Astrocyte (in vitro differentiated cells and primary cell): ENCODE measurements at places on chromosomes 11 and 22.

GRCh38 chr11:65778431-65778900, 2.3 kb downstream of the AP5B1 start:
- DNase-seq: no peak

- no peak for DNase-seq
Observed at GRCh38 chr11:64893194-64894069, 15.0 kb upstream of the EHD1 start.

DNA sequence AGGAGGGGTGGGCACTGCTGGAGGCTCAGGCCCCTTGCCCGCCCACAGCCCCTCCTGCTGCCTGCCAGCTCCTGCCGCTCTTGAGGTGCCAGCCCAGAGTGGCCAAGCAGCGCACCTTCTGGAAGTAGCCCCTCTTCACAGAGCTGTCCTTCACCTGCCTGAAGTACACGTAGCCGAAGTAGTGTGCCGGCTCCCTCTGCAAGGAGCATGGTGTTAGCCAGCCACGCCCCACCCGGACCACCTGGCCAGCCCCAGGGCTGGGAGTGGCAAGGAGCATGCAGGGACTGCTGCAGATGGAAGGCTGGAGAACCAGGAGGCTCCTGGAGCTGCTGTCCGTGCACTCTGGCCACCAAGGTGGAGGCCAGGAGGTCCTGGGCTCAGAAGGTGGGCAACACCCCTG, 9.6 kb downstream of the DENND6B start:
- no peak for DNase-seq

GRCh38 chr11:100680070-100680469, 7.0 kb upstream of the ARHGAP42 start:
- no peak for DNase-seq

- no peak for DNase-seq
Observed at GRCh38 chr11:65292890-65293289, 21.8 kb upstream of the CDC42EP2 start.

DNA sequence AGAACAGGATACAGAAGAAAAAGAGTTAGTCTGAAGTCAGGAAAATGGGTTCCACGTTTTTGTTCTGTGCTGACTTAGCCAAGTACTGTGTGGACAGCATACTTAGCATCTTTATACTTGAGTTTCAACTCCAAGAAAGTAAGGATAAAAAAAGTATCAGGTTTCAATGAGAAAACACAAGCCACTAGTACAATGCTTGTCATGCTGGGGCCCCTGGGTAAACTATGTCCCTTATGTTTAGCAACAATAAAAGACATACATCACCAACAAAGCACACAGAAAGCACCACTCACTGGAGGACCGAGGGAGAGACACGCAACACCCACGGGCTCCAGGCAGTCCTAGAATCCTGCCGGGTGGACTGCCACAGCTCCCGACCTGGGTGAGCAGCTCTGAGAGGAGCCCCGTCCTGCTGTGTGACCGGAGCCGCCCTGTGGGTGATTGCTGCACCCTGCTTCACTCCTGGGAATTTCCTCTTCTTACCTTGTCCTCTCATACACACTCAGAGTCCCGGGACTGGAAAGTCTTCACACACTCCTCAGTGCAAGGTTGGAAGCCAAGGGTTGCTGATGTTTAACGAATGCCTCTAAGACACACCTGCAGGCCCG, 890.5 kb downstream of the BRD1 start:
- DNase-seq: no peak

- DNase-seq: no peak
Observed at GRCh38 chr11:47130543-47130942, 46.1 kb downstream of the ARFGAP2 start.

- no peak for DNase-seq
Observed at GRCh38 chr11:121426476-121427399, 25.4 kb upstream of the SORL1 start.

DNA sequence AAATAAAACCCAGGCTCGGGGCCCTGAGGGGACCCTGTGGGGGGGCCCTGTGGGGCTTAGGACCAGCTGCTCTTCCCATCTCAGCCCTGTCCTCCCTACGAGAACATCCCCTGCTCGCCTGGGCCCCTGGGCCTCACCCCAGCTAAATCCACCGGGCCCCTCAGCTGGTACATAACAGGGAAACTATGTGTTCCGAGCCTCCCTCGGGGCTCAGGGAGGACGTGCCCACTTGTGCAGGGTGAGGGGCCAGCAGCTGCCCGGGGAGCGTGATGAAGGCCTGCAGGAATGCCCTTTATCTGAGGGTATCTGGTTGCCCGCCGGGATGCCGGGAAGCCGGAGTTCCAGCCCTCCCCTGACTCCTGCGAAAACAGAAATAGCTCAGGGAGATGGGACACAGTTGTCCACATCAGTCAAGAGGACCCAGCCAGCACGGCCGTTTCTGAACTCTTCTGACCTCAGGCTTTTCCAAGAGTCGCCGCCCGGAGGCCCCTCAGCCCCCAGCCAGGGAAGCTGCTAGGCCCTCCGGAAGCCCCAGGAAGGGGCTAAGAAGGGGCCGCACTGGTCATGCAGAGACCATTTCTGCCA, 20.6 kb downstream of the MRPL23 start:
- no peak for DNase-seq

- no peak for DNase-seq
Observed at GRCh38 chr11:133843454-133843987, 1.8 kb downstream of the SPATA19 start.
